Forelimb muscle (tissue), 1 donor: ENCODE measurements at places on chromosomes 4 and X. TPM values are rescaled to one million over a fixed set of nuclear protein-coding genes. Genes with fewer than 3 reads are reported as not detected.

Gene PITX2
- 43.4 TPM for polyA plus RNA-seq

Gene NUDT11
- 3.8 TPM for polyA plus RNA-seq

Gene ERCC6L
- 1.7 TPM for polyA plus RNA-seq

Gene STS
- polyA plus RNA-seq: 15.3 TPM

Gene GPR78
- 1.3 TPM for polyA plus RNA-seq
